Vagina (tissue), 2 donors: ENCODE measurements at places on chromosomes 3 and 15. TPM values are rescaled to one million over a fixed set of nuclear protein-coding genes. Genes with fewer than 3 reads are reported as not detected.

The TBC1D2B gene
- 63.6 TPM for total RNA-seq

The PPM1L gene
- total RNA-seq = 14.2 TPM

The CYP11A1 gene
- total RNA-seq = 8.8 TPM

The CLPX gene
- 46.4 TPM for total RNA-seq

The MAP4 gene
- total RNA-seq = 142 TPM

The POLQ gene
- total RNA-seq = 2.5 TPM

The RETNLB gene
- not detected for total RNA-seq

The CHRNA5 gene
- 8.8 TPM for total RNA-seq

The ZMYND10 gene
- 0.74 TPM for total RNA-seq

The TNFSF10 gene
- total RNA-seq = 92.8 TPM

The TRAT1 gene
- total RNA-seq = 0.98 TPM

The TP63 gene
- total RNA-seq = 144 TPM

The SCG3 gene
- 1.5 TPM for total RNA-seq

The TMEM158 gene
- 1.2 TPM for total RNA-seq

The RHOV gene
- total RNA-seq = 32.9 TPM

The SERINC4 gene
- not detected for total RNA-seq

The PPIP5K1 gene
- total RNA-seq = 46.4 TPM

The DNAH12 gene
- 0.25 TPM for total RNA-seq

The MITF gene
- 57.7 TPM for total RNA-seq

The HYAL2 gene
- 173 TPM for total RNA-seq

The GABRR3 gene
- total RNA-seq = not detected

The RASGRF1 gene
- not detected for total RNA-seq

The CMTM8 gene
- total RNA-seq = 4.7 TPM

The RGMA gene
- total RNA-seq = 21.6 TPM

The ACKR2 gene
- total RNA-seq = 7.9 TPM

The GASK1A gene
- 10.6 TPM for total RNA-seq

The PRSS50 gene
- total RNA-seq = not detected

The GPR62 gene
- total RNA-seq = not detected

The INSYN1 gene
- total RNA-seq = 5.6 TPM

The C3orf38 gene
- total RNA-seq = 16.0 TPM

The KNG1 gene
- not detected for total RNA-seq

The POLR2M gene
- 204 TPM for total RNA-seq

The FAM3D gene
- 13.5 TPM for total RNA-seq

The MAP1A gene
- 16.9 TPM for total RNA-seq

The CKMT1A gene
- 37.6 TPM for total RNA-seq

The DUOXA2 gene
- total RNA-seq = 1.5 TPM

The AMT gene
- 6.1 TPM for total RNA-seq

The LSAMP gene
- 3.9 TPM for total RNA-seq

The ZMAT3 gene
- total RNA-seq = 9.6 TPM

The NCKIPSD gene
- 45.9 TPM for total RNA-seq

The GALK2 gene
- total RNA-seq = 47.6 TPM

The CCDC71 gene
- total RNA-seq = 30.4 TPM

The COL8A1 gene
- 23.1 TPM for total RNA-seq

The IGSF10 gene
- total RNA-seq = 0.49 TPM

The SLC27A2 gene
- 3.2 TPM for total RNA-seq

The INO80 gene
- total RNA-seq = 31.7 TPM

The SAMD7 gene
- total RNA-seq = not detected

The PYGO1 gene
- 4.4 TPM for total RNA-seq

The IQCF5 gene
- total RNA-seq = not detected

The A4GNT gene
- not detected for total RNA-seq

The RTP3 gene
- not detected for total RNA-seq

The CLDN16 gene
- 0.49 TPM for total RNA-seq

The SLC15A2 gene
- 0.49 TPM for total RNA-seq

The LMAN1L gene
- not detected for total RNA-seq

The IMPG2 gene
- 0.25 TPM for total RNA-seq

The EID1 gene
- total RNA-seq = 175 TPM
